EL (cell line): ENCODE measurements at places on chromosomes 2 and 18.

DNA sequence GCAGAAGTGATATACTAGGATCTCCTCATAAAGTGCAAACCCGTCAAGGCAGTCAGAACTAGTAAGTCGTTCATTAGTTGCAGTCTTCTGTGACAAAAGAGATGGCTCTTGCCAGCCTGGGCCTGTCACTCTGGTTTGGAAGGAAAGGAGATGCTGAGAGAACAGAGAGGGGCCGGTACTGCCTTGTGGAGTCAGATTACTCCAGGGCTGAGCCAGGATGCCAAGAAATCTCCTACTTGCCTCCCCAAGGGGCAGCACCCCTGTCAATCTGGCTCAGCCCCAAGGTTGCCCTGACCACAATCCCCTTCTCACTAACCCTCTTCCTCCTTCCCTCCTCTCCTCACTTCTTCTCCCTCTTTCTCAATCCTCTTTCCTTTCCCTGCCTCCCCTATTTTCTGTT lies 62.9 kb upstream of the ASPRV1 start:
- DNase-seq, result no peak

- no peak for DNase-seq
Measured at GRCh38 chr2:20099780-20100179, 48.4 kb upstream of the LAPTM4A start.

DNA sequence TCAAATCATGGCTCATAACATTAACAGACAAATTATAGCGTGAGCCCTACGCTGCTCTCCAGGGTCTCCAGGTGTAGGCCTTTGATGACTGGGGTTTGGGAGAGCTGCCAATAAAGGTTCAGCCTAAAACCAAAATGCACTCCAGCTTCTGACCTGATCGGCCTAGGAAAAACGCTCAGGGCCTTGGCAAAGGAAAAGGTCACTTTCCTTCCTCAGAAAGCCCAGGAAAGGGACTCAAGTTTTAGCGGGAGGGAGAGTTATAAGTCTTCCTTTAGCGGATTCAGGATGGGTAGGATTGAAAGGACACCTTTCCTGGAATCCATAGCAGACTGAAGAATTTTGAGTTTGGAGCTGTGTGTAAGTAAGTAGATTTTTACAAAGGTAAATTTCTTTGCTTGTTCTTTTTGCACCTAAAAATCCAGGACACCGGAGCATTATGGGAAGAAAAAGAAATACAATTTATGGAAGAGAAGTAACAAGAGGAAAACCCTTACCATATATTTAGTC lies 8.8 kb downstream of the EVX2 start:
- DNase-seq, result no peak

DNA sequence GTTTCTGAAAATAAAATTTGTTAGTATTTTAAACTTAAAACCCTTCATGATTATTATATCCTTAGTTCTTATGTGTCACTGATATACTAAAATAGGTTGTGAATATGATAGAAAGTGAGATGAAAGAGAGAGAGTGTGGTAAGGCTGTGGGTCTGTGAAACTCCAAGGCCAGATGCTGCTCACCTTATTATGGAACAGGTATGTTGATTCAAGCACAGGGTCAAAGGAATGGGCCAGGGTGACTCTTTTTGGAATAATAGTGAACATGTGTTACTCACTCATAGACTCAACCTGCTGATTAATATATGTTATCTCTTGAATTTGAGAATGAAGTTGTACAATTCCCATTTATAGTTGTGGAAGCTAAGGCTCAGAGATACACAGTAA lies 70.7 kb upstream of the FN1 start:
- no peak for DNase-seq

- peak; percentile 87 for DNase-seq
Measured at GRCh38 chr2:113894156-113894743, 4.4 kb downstream of the ACTR3 start.

- DNase-seq, result no peak
Measured at GRCh38 chr2:130985206-130985780, 108.0 kb downstream of the FAM168B start.

GRCh38 chr2:70070542-70071268 lies 16.6 kb upstream of the PCBP1 start:
- peak; percentile 81 for DNase-seq

DNA sequence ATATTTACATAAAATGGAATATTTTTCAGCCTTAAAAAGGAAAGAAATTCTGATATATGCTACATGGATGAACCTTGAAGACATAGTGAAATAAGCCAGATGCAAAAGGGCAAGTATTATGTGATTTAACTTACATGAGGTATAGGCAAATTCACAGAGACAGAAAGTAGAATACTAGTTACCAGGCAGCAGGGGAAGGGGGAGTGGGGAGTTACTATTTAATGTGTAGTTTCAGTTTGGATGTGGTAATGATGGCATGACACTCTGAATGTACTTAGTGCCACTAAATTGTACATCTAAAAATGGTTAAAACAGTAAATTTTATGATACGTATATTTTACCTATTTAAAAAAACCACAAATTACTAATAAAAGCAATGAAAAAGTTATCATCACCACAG lies 12.1 kb downstream of the METTL4 start:
- no peak for DNase-seq

DNA sequence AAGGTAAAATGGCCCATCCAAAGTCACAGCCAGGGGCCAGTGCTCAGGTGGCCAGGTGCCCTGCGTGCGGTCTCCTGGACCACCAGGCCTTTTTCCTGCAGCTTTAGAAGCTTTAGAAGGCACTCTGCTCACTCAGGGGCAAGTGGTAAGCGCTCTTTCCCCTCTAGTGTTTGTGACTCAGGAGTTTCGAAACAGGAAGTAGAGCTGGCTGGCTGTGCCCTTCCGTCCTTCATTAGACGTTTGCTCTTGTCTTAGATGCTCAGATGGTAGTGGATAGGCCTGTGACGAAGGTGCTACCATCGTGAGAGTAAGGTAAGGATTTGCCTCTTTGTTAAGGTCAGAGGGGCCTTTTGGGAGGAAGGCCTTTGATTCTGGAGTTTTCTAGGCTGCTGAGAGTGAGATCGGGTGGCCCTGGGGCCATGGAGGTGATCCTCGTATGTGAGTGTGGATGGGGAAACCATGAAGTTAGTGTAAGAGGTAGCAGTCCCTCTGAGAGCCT lies at the start of gene CASP8:
Gene CASP8, plus strand, starts transcription at position 235 of the 499 bp plus-strand sequence. CDS start 5,951 bp downstream, outside the sequence.
- peak; percentile 71 for DNase-seq

GRCh38 chr2:26469092-26469710 lies 8.7 kb downstream of the OTOF start:
- peak; percentile 52 for DNase-seq

DNA sequence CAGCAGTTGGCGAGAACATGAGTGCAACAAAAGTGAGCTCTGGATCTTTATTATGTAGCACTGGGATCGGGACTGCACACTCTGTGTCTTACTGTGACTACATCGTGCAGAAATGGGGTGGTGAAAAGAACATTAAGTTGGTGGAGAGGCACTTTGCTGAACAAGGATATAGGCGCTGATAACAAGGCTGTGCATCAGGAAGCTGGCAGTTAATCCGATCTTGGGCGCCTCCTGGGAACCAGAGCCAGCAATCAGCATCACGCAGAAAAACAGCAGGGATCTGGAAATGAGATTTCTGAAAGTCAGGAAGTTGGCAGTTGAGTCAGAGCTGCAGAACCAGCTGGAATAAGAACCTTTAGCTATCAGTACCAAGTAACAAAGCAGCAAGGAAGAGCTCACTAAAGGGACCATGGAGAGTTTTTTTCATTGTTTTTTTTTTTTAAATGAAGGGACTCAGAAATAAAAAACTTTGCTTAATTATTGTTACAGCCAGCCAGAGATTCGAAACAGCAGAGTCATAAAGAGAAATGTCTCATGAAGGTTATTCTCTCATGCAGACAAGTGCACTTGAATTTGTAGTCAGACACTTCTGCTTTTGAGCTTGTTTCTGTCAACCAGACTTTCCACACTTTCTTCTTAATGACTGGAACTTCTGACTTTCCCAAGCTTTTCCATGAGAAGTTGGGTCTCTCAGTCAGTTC lies 22.8 kb upstream of the MYO3B start:
- DNase-seq, result peak; percentile 64

GRCh38 chr2:54310311-54310710 lies 54.3 kb upstream of the TSPYL6 start:
- DNase-seq, result peak; percentile 41

DNA sequence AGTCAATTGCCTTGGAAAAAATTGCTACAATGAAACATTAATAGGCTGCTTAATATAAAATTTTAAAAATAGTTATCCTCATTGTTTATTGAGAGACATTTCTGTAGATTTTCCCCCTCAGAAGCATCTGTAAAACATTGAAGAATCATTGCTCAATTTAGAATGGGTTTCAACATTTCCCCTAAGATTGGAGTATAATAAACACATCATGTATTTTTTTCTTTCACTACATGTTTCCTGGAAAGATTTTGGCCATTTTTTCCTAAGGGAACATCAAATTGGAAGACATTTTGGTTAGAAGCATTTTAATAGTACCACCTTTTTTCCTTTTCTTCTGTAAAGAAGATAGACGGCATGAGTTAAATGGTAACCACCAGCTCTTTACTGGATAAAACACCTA lies 443.2 kb upstream of the SPHKAP start:
- no peak for DNase-seq

DNA sequence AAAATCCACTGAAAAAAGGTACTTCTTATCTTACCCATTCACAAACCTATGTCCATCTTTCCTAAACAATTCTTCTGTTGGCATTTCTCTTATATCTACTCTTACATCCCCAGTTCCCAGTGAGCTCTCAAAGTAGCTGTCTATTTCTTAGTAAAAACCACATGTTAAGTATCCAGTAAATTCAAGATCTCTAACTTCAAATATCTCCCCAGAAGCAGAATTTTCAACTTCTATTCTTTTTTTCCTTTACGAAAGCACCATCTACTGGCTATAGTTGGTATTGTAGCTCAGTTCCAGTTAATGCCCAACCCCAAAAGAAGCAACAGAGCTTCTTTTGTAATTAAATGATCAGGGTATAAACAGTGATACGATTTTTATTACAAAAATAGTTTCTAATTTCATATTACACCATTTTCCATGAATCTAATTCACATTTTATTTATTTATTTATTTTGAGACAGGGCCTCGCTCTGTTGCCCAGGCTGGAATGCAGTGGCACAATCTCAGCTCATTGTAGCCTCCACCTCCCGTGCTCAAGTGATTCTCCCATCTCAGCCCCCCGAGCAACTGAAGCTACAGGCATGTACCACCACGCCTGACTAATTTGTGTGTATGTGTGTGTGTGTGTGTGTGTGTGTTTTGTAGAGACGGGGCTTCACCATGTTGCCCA lies 28.5 kb downstream of the HRH4 start:
- peak; percentile 41 for DNase-seq

- DNase-seq, result no peak
Measured at GRCh38 chr18:7062811-7063210, 54.8 kb downstream of the LAMA1 start.

GRCh38 chr2:225288986-225289385 lies 110.5 kb upstream of the NYAP2 start:
- peak; percentile 84 for DNase-seq

- no peak for DNase-seq
Measured at GRCh38 chr18:13338318-13338717, 119.8 kb downstream of the LDLRAD4 start.

GRCh38 chr2:215724146-215724545 lies 288.3 kb upstream of the FN1 start:
- no peak for DNase-seq

GRCh38 chr2:209423562-209424198 lies at the start of gene MAP2:
TSS of gene MAP2 (plus strand) at chr2:209424047. CDS start at chr2:209653171, 229,124 bp downstream.
- DNase-seq, result peak; percentile 87

GRCh38 chr2:146450131-146450530 lies 1394.7 kb upstream of the ACVR2A start:
- DNase-seq, result no peak

GRCh38 chr2:32357318-32358110 lies 691 bp downstream of the BIRC6 start:
- DNase-seq, result peak; percentile 43

- DNase-seq, result no peak
Measured at GRCh38 chr2:234175649-234176048, 125.1 kb downstream of the SPP2 start.

DNA sequence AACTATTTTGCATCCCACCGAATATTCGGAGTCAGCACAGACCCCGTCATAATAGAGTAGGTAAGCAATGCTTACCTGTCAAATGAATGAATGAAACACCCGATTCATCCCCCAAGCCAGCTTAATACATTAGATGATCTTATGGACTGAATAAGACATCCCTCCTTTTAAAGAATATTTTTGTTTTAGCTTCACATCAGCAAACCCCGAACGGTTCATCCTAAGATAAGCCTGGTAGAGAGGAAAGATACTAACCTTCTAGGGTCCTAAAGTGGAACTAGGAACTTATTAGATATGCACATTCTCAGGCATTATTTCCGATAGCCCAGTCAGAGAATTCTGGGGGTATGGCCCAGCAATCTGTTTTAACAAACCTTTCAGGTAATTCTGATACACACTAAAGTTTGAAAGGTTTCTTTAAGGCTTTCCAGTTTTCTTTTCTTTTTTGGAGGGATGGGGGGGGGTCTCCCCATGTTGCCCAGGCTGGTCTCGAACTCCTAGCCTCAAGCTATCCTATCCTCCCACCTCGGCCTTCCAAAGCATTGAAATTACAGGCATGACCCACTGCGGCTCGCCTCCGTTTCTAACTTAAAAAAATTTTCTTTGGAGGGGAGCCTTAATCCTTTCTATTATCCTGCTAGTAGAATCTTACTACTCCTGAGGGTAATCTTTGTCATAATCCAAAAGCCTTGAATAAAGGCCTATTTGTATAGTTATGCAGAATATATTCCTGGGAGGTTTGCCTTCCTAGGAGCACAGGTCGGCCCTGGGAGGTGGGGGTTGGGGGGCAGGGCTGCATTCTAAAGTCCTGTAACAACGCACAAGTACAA lies 1.0 kb upstream of the ACTR3 start:
- no peak for DNase-seq

DNA sequence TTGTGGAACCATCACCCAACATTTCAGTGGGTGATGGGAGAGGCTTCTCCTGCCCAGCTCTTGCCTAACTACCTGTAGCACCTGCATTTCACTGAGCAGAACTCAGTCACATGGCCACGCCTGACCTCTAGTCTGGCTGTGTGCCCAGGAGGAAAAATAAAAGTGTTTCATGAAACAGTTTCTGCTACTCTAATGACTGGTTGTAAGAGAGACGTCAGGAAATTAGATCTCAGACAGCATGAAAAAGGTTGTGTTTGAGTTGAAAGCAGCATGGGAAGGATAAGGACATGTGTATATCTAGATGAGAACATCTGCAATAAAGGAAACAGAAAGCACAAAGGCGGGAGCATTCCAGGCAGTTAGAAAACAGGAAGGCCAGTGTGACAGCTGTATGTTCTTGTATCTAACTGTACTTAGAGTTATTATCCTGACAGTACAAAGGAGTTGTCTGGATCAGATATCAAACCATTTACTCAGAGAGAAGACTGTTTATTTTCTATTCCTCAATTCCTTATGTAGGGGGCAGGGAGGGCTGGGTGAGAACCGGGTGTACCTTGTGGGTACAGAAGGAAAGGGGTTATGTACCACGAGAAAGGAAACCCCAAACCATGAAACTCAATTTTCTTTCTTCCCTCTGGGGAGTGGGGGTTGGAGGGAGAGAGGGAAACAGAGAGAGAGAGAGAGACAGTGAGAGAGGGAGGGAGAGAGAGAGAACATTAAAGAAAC lies 307.4 kb upstream of the VWC2L start:
- no peak for DNase-seq

GRCh38 chr2:241378816-241379215 lies 22.7 kb downstream of the FARP2 start:
- DNase-seq, result no peak
